ENCODE measurements at places on chromosomes 12 and 14.

- H3K4me3 ChIP-seq, result peak overlapping the region; percentile 89
- H3K36me3 ChIP-seq, result peaks cover 11% of the 10 kb centered on the region
- no peak for DNase-seq
- peaks cover 56% of the 10 kb centered on the region for H3K4me1 ChIP-seq
- no peaks in the 10 kb centered on the region for H3K27me3 ChIP-seq
Measured at GRCh38 chr14:95515080-95515489, 1.4 kb downstream of the SYNE3 start.

DNA sequence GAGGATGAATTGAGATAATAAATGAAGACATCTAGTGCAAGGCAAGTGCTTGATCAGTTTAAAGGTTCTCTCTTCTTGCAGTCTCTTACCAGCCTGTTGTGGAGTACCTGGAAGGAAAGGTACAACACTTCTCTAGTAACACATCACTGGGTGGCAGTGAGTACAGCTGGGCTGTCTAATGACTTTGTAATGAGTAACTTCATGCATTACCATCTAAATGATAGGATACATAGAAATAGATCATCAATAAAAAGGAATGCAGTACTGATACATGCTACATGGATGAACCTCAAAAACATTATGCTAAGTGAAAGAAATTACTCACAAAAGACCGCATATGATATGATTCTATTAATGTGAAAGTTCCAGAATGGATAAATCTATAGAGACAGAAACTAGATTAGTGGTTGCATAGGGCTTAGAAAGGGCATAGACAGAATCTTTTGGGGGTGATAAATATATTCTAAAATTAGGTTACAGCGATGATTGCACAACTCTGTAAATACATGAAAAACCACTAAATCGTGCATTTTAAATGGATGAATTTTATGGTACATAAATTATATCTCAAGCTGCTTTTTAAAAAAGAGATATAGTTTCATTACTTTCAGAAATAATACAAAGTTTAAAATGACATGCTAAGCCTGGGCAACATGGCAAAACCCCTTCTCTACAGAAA, 224.4 kb downstream of the CHST11 start:
- peaks cover 78% of the 10 kb centered on the region for H3K4me1 ChIP-seq
- no peak for DNase-seq
- H3K27me3 ChIP-seq, result no peaks in the 10 kb centered on the region
- peaks cover 8% of the 10 kb centered on the region for H3K36me3 ChIP-seq

DNA sequence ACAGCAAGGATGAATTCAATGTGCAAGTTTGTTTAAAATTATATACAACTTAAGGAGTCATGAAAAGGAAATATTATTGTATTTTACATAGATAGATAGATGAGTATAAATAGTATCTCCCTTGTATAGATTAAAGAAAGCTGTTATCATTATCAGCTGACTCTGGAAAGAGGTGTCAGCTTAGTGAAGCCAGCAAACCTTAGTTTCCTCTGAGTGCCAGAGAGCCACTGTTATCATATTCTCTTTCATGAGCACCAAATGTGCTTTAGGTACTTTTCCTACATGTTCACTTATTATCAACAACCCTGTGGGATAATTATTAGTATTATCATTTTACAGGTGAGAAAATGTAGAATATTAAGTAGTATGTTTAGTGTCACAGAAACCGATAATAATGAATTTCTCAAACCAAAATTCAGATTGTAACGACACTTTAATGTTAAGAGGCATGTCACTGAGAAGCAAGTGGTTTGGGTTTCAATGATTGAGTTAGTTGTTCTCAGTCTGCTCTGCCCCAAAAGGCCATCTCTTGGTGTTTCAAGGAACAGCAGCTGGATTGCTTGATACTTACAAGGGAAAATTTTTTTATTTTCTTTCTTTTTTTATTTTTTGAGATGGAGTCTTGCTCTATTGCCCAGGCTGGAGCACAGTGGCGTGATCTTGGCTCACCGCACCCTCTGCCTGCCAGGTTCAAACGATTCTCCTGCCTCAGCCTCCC, 53.7 kb downstream of the PLEKHA5 start:
- H3K4me3 ChIP-seq, result no peak overlapping the region
- no peak overlapping the region for H3K27ac ChIP-seq
- no peaks in the 10 kb centered on the region for H3K4me1 ChIP-seq
- peaks cover 2% of the 10 kb centered on the region for H3K36me3 ChIP-seq
- DNase-seq, result no peak

DNA sequence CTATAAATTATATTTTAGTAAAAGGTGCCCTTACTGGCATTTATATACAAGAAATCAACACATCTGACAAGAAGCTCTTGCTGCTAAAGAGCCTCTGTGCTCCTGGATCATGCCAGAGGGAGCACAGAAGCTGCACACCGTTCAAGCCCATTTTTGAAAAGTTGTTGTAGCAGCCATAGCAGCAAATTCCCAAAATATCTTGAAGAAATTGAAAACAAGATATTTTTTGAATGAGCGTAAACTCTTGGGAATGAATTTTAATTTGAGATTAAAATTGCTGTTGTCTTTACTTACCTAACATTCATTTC, 540 bp upstream of the CLEC2D start:
- peak overlapping the region; percentile 87 for H3K4me3 ChIP-seq
- DNase-seq, result no peak
- peaks cover 64% of the 10 kb centered on the region for H3K4me1 ChIP-seq
- H3K27ac ChIP-seq, result peak overlapping the region; percentile 91
- peaks cover 45% of the 10 kb centered on the region for H3K36me3 ChIP-seq
- H3K27me3 ChIP-seq, result no peaks in the 10 kb centered on the region

- DNase-seq, result no peak
- no peaks in the 10 kb centered on the region for H3K36me3 ChIP-seq
- H3K27me3 ChIP-seq, result peaks cover 76% of the 10 kb centered on the region
- peak overlapping the region; percentile 73 for H3K4me3 ChIP-seq
Measured at GRCh38 chr12:64824130-64824499, 332 bp upstream of the TBC1D30 start.

- no peaks in the 10 kb centered on the region for H3K4me1 ChIP-seq
- no peaks in the 10 kb centered on the region for H3K27me3 ChIP-seq
- no peak overlapping the region for H3K4me3 ChIP-seq
- H3K36me3 ChIP-seq, result peaks cover 2% of the 10 kb centered on the region
Measured at GRCh38 chr14:87160989-87161388, 832.0 kb downstream of the GALC start.

DNA sequence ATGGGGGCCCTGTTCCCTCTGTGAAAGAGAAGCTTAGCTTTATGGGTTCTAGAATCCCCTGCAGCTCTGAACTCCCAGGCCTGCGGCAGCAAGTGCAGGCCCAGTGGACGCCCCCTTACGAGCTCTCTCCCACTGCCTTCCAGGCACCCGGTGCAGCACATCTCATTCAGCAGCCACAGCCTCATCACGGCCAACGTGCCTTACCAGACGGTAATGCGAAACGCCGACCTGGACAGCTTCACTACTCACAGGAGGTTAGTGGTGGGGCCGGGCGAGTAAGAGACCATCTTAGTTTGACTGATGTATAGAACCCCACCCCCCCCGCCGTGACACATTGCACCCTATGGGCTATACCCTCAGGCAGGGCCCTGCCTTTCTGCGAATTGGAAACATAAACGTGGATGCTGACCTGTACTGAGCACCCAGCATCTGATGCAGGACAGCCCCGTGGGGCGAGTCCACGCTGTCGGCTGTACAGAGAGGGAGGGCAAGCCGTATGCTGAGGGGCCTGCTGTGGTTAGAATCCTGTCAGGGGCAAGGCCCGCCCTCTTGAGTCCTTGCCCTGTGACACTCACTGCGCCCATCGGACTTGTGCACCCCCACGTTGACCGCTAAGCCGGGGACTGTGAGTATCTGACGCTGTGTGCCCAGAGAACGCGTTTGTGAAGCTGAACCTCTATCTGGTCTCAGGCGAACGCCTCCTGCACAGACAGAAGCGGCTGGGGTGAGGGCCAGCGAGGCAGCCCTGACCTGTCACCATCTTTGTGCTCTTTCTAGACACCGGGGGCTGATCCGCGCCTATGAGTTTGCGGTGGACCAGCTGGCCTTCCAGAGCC, 71.7 kb downstream of the TESC start:
- DNase-seq, result no peak
- H3K4me1 ChIP-seq, result peaks cover 6% of the 10 kb centered on the region
- peaks cover 13% of the 10 kb centered on the region for H3K36me3 ChIP-seq
- no peaks in the 10 kb centered on the region for H3K27me3 ChIP-seq

- H3K4me3 ChIP-seq, result no peak overlapping the region
- H3K36me3 ChIP-seq, result peaks cover 1% of the 10 kb centered on the region
- no peak for DNase-seq
- peaks cover 4% of the 10 kb centered on the region for H3K4me1 ChIP-seq
- no peaks in the 10 kb centered on the region for H3K27me3 ChIP-seq
Measured at GRCh38 chr14:31758941-31759340, 197.7 kb downstream of the NUBPL start.

- H3K4me1 ChIP-seq, result no peaks in the 10 kb centered on the region
- H3K27ac ChIP-seq, result no peak overlapping the region
- no peak overlapping the region for H3K4me3 ChIP-seq
- H3K27me3 ChIP-seq, result no peaks in the 10 kb centered on the region
- no peak for DNase-seq
Measured at GRCh38 chr12:130224613-130225012, 62.3 kb downstream of the FZD10 start.

- H3K36me3 ChIP-seq, result no peaks in the 10 kb centered on the region
- H3K27me3 ChIP-seq, result peaks cover 20% of the 10 kb centered on the region
- H3K4me1 ChIP-seq, result no peaks in the 10 kb centered on the region
- DNase-seq, result no peak
Measured at GRCh38 chr12:59393506-59393905, 202.3 kb upstream of the SLC16A7 start.

DNA sequence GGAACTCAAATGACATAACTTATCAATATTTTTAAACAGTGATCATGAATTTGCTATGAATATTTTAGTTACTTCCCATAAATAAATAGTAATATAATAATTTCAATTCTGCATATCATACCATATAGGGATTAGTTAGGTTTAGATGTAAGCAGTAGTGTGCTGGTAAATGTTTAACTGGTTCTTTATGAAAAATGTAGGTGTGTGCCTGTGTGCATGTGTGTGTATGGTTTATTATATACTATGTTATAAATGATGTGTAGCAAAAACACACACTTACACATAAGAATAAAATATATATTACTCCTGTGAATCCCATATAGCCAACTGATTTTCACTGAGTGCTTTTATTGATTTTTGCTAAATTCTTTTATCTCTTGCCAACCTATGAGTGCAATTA, 14.0 kb upstream of the BHLHE41 start:
- H3K4me3 ChIP-seq, result no peak overlapping the region
- peaks cover 2% of the 10 kb centered on the region for H3K36me3 ChIP-seq
- H3K4me1 ChIP-seq, result no peaks in the 10 kb centered on the region
- no peak overlapping the region for H3K27ac ChIP-seq
- DNase-seq, result no peak

DNA sequence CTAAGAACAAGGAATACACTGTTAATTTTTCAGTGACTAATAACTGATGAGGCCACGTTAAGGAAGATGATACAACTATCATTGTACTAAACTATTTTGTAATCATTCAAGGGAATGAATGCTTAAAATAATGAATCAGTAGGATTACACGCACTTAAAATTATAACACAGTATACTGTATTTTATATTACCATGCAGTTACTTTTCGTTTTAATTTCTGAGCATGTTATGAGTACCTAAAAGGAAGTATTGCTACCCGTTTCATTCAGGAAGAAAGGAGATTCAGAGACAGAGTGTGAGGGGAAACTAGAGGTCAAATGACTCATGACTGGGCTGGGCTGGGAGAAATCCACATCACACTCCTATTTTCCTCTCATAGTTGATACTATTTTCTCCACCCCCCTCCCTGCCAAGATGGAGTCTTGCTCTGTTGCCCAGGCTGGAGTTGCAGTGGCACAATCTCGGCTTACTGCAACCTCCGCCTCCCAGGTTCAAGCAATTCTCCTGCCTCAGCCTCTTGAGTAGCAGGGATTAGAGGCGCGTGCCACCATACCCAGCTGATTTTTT, 202.0 kb downstream of the PPM1H start:
- H3K27ac ChIP-seq, result no peak overlapping the region
- no peak overlapping the region for H3K4me3 ChIP-seq
- H3K36me3 ChIP-seq, result no peaks in the 10 kb centered on the region
